ENCODE measurements at places on chromosomes 1 and 21.

DNA sequence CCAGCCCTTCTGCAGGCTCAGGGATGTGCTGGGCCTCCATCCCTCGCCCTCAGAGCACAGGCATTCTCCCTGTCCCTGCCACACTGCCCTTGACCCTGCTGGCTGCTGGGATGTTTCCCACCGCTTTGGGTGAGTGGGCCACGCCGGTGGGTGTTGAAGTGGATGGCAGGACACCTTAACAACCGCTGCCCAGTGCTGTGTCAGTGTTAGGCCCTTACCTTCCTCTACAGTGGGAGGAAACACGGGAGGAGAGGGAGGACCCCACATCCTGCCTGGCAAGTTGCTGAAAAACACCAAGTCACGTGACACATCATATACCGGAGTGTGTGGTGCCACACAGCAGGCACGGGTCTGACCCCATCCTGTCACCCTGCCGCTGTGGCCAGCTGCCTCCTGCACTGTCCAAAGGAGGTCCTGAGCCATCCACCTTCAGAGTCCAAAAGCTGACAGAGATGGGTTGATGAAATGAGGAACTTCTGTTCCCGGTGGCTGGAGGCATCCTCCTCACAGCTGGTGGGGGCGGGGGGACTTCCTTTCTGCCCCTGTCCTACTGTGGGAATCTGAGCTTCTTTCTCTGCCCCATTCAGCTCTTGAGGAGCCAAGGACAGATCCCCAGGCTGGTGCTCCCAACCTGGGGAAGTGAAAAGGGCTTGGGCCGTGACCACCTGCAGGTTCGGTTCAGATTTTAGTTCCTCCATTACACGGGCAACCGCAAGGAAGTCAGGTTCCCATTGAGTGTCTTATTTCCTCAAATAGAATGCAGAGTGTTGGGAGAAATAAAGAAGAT is 3.2 kb upstream of the THEMIS2 start:
- DNase-seq: peak; percentile 56

DNA sequence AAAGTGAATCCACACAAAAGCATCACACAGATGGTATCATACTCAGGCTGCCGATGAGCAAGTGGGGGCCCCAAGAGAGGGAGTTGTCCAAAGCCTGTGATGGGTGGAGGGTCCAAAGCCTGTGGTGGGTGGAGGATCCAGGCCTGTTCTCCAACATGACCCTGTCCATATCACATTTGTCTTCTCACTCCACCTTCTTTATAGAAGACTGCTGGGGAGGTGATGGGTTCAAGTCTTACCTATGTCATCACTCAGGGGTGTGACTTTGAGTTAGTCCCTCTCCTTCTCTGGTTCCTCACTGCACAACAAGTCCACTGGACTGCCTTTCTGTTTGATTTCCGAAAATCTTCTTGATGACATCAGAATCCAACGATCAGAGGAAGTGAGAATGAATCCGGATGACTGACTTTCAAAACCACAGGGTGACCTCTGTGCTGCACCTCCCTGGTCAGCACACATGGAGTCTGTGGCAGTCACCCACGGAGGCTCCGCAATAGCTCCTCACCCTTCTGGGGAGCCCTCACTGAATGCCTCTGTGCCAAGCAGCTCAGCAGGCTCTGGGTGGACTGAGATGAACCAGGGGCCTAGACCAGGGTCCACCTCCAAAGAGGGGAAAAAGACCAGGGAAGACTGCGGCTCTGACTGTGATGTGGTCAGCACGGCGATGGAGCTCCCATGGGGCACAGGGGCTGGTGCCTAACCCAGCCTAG is 166.8 kb downstream of the HIVEP3 start:
- no peak for DNase-seq

- no peak for DNase-seq
Observed at GRCh38 chr1:241485145-241485544, 34.4 kb downstream of the FH start.

GRCh38 chr21:18803624-18804023 is 400.0 kb upstream of the TMPRSS15 start:
- no peak for DNase-seq

DNA sequence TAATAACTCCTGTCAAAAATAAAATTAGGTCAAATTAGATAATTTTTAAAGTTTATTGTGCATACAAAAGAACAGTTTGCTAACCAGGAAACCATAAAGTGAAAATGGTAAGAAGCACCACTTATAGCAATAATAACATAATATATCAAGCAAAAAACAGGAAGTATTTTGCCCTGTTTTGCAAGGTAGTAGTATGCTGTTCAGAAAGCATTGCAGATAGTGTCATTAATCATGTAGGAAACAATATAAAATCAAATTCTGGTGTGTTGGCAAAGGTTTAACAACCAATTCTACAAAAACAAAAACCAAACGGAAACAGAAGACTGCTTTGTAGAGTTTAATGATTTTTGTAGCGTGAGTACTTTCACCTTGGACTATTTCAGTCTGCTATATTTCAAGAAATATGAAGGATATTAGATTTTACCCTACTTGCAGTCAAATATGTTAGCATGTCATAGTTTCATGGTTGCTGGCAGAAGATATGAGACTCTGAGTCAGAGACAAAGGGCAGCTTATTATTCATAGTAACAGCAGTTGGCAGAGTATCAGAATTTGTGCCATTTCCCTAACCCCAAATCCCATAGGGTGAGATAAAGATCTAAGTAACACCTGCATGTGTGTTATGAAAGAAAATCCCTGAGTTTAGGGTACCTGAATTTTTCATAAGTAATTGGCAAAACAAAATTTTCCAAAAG is 729.0 kb upstream of the BRINP3 start:
- no peak for DNase-seq

DNA sequence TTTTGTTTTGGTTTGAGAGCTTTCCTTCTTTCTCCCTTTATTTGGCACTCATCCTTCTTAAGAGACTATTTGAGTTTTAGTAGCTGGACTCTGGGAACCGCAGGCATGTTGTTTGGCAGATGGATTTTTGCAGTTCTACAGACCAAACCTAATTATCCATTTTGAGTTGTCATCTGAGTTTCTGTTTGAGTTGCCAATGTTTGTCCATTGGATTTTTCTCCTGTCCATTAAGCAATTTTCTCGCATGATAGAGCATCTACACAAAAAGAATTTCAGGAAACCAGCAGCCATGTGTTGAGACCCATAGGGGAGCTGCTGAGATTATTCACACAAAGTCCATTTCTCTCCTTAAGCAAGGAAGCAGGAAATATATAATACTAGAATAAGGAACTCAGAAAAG is 17.2 kb upstream of the CXADR start:
- no peak for DNase-seq

- peak; percentile 28 for DNase-seq
Observed at GRCh38 chr1:39653546-39654031, 14.1 kb upstream of the HEYL start.

GRCh38 chr1:7570311-7570710 is 200.8 kb upstream of the VAMP3 start:
- DNase-seq: no peak

- no peak for DNase-seq
Observed at GRCh38 chr1:30518186-30518585, 205.2 kb downstream of the MATN1 start.

GRCh38 chr1:108141621-108142020 is 58.5 kb downstream of the SLC25A24 start:
- DNase-seq: no peak

DNA sequence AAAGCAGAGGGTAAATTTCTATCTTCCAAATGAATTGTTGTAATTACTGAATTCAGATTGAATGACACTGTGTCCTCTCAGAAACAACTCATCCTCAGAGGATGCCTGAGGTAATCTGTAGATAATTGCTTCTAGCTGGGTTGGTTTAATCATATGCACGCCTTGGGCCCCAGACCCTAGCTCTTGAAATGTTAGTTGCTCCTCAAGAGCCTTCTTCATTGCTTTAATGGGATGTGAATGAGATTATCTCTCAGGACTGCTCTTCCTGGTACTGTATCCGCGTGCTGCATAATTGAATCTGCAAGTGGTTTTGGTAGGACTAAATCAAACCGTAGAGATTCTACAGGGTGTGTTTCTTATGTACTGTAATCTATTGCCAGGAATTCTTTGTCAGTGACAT is 569.3 kb upstream of the NEGR1 start:
- no peak for DNase-seq

DNA sequence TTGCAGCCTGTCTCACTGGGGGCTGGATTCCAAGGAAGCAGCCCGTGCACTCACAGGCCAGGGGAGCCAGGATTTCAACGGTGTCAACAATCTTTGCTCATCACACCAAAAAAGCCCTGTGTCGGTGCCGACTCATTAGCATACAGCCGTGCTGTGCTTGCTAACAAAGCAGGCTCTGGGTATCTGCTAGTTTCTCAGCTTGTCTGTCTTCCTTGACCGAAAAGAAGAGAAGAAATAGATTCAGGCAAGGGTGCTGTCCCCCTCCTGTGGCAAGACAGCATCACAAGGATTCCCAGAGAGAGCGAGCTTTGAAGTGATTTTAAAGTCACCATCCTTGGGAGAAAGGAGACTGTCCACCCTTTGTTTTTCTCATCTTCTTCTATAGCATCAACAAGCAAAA is 214.7 kb downstream of the SDCCAG8 start:
- DNase-seq: no peak

- DNase-seq: no peak
Observed at GRCh38 chr1:207985996-207986395, 75.1 kb upstream of the CD34 start.

- DNase-seq: no peak
Observed at GRCh38 chr1:50568782-50569181, 145.5 kb upstream of the DMRTA2 start.

- DNase-seq: no peak
Observed at GRCh38 chr1:9382643-9383491, 90.2 kb downstream of the SPSB1 start.

DNA sequence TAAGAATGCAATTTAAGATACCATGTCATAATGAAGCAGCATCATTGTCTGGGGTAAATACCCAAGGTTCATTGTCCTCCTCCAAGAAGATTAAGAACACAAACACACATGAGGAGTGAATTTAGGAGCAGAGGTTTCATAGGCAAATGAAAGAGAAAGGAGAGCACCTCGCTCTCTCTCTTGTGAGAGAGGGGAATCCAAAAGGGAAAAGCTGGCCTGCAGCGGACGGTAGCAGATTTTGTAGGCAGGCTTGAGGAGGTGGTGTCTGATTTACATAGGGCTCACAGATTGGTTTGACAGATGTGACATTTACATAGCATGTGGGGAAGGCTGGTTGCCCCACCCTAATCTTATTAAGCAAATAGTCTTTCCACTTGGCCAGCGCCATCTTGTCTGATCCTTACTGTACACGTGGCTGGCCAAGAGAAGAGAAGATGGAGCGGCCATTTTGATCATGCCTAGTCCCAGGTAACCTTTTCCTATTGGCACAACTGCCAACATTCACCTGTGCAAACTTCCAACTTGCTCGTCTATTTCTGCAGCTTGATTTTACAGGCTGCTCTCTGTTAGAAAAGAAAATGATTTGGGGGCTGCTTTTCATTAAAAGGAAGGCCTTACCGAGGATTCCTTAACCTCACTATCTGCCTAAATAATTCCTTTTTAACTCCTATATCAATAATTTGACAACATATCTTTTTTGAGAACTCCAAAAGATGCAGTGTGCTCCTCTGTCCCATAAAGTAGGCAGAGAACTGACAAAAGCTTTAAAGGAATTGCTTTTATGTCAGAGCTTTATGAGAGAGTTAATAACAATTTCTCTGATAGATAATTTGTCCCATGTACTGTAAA is 16.0 kb upstream of the LRRC7 start:
- no peak for DNase-seq

GRCh38 chr1:231369282-231369681 is 31.2 kb downstream of the SPRTN start:
- no peak for DNase-seq

- no peak for DNase-seq
Observed at GRCh38 chr1:3027611-3028371, 6.5 kb downstream of the ACTRT2 start.

GRCh38 chr1:172915271-172915670 is 135.5 kb downstream of the TNFSF18 start:
- no peak for DNase-seq

- DNase-seq: no peak
Observed at GRCh38 chr1:177975588-177976495, 6.0 kb upstream of the SEC16B start.

GRCh38 chr1:63662056-63662836 is 69.0 kb downstream of the PGM1 start:
- DNase-seq: no peak

DNA sequence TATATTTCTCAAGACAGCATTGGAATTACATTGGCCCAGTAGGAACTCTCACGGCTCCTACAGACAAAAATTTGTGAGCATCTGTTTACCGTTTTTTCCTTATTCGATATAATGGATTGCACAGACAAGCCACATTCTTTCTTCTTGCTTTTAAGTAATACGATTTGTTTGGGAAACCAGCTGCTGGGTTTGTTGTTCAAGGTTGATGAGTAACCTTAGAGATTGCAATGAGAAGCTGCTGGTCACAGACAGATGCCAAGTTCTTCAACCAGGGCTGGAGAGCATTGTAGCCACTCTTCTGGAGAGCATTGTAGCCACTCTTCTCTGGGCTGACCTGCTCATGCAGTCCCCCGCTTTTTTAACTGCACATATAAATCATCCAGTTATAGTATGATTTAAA is 1.4 kb upstream of the MIA3 start:
- no peak for DNase-seq

GRCh38 chr1:86970938-86971337 is 56.5 kb downstream of the HS2ST1 start:
- no peak for DNase-seq

DNA sequence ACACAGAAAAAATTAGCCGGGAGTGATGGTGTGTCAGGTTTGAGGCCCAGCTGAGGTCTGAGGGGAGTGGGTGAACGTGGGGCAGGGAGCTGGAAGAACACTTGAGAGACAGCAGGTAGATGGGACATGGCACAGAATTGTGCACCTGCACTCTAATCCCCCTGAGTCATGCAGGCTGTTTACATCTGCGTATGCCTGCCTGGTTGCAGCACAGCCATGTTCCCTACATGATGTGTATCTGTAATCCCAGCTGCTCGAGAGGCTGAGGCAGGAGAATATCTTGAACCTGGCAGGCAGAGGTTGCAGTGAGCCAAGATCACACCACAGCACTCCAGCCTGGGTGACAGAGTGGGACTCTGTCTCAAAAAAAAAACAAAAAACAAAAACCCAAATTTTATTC is 44.8 kb downstream of the ATP5PO start:
- DNase-seq: no peak
